Spinal cord (tissue), 10 donors: ENCODE measurements at places on chromosomes 3 and 15.

- peak; percentile 93 for DNase-seq
Observed at GRCh38 chr3:107117922-107118536, 259.2 kb upstream of the CCDC54 start.

GRCh38 chr15:29114221-29115092 lies 155.2 kb downstream of the NSMCE3 start:
- no peak for DNase-seq

- no peak for DNase-seq
Observed at GRCh38 chr3:186381424-186382216, 19.6 kb upstream of the DGKG start.

- peak; percentile 65 for DNase-seq
Observed at GRCh38 chr3:187139126-187139894, at the start of gene RPL39L. Gene RPL39L, minus strand, starts transcription at chr3:187139496. Its CDS starts 18,196 bp downstream, at chr3:187121300.

GRCh38 chr15:68177742-68178141 lies 27.4 kb downstream of the CALML4 start:
- DNase-seq = no peak
